ENCODE measurements at places on chromosomes 4 and X.

DNA sequence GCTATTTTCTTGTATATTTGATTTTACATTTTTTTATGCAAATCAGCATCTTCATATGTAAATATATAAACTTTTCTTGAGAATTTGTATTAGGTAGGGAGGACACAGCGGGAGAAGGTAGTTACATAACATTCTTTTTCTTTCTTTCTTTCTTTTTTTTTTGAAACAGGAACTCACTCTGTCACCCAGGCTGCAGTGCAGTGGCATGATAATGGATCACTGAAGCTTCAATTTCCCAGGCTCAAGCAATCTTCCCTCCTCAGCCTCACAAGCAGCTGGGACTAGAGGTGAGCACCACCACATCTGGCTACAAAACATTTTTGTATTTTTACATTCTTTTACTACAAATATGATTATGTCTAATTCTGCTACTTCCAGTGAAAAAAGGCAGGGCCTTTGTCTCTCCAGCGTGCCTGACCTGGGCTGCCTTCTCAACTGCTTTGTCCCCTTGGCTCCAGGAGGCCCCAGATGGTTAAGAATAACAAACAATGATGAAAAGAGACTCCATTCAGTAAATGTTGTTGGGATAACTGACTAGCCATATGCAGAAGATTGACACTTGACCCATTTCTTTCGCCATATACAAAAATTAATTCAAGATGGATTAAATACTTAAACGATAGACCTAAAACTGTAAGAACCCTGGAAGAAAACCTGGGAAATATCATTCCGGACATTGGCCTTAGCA lies 46.5 kb upstream of the FAT4 start:
- DNase-seq: no peak

GRCh38 chr4:176588436-176588835 lies 204.3 kb downstream of the VEGFC start:
- no peak for DNase-seq

- no peak for DNase-seq
These were observed 74.4 kb upstream of the RBMX start for GRCh38 chrX:136954930-136955329.

DNA sequence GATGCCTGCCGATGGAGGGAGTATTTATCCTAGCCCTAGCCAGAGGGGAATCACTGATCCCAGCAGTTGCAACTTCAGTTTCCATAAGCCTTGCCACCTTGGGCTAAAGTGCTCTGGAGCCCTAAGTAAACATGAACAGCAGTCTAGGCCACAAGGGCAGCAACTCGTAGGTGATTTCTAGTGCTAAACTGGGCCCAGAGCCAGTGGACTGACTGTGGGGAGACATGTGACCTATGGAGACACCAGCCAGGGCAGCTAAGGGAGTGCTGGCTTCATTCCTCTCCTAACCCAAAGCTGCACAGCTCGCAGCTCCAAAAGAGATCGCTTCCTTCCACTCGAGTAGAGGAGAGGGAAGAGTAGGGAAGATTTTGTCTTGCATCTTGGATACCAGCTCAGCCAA lies 120.8 kb upstream of the MAGEA10 start:
- no peak for DNase-seq

- DNase-seq: no peak
These were observed 47.2 kb upstream of the RBPJ start for GRCh38 chr4:26273616-26273980.

DNA sequence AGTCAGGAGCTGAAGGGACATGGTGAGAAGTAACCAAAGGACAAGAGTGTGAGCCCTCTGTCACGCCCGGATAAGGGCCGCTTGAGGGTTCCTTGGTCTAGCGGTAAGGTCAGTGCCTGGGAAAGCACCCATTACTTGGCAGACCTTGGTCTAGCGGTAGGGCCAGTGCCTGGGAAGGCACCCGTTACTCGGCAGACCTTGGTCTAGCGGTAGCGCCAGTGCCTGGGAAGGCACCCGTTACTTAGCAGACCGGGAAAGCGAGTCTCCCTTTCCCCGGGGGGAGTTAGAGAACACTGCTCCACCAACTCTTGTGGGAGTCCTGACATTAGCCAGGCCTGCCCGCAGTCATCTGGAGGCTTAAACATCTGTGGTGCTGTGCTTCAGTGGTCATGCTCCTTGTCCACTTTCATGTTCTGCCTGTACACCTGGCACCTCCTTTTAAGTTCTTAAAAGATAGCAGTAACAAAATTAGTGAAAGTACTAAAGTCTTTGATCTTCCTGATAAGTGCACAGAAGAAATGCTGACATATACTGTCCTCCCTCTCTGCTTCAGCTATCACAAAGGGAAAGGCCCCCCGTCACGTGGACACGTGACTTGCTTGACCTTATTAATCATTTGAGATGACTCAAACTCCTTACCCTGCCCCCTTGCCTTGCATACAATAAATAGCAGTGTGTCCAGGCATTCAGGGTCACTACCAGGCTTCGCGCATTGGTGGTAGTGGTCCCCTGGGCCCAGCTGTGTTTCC lies 9.3 kb upstream of the SEC24B start:
- DNase-seq: no peak

GRCh38 chr4:121191361-121191760 lies 27.2 kb upstream of the TNIP3 start:
- DNase-seq: no peak

GRCh38 chrX:141652286-141652685 lies 46.3 kb downstream of the SPANXD start:
- no peak for DNase-seq

DNA sequence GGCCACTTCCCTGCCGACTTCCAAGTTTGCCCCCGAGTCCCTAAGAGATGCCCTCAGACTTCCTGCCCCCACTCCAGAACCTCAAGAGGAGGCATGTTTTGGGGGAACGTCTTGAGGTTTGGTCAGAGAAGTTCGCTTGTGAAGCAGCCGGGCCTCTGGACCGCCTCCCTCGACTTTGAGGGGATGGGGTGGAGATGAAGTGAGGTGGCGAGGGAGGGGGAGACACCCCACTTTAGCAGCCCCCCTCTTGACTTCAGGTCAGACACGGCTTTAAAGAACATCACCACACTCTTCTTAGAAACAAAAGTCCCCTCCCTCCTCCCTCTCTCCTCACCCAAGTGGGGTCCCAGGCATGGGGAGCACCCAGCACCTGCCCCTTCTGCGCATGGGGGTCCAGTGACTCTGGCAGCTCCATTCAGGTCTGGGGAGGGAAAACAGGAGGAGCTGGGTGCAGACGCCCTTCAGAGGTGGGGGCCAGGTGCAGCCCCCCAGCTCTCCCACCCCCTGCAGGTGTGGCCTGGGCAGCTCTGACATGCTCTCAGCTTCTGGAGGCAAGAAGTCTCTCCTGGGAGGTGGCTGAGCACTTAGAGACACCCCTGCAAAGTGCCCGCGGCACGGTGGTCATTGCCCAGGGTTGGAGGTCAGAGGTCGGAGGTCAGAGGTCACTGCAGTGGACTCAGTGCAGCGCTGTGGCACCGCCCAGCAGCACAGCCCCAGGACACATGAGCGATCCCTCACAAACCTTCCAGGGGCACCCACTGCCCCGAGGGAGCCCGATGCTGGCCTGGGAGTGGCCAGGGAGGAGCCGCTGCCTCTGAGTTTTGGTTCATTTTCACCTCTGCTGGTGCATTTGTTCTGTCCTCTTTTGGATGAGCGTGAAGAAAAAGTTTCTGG lies 108.8 kb downstream of the CPZ start:
- DNase-seq: no peak

DNA sequence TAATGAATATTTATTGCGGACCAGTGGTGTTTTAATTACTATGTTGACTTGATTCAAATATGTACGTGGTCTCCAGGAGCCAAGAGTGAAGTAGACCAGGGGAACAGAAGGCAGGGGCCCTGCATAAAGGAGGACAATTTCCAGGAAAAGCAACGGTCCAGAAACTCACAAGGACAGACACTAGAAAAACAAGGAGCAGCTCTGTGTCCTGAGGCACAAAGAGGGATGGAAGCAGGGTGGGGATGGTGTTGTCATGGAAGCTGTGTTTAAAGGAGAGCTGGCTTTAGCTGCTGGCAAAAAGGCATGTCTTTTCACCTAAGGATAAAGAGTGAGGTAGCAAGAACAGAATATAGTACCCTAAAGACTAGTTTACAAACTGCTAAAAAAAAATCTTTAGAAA lies 254.1 kb upstream of the TENM3 start:
- no peak for DNase-seq

GRCh38 chr4:1815997-1816860 lies 23.1 kb downstream of the FGFR3 start:
- DNase-seq: no peak

- DNase-seq: no peak
These were observed 288.3 kb downstream of the CHIC1 start for GRCh38 chrX:73851014-73852009.

- DNase-seq: no peak
These were observed 153.5 kb downstream of the HHIP start for GRCh38 chr4:144799486-144799885.

DNA sequence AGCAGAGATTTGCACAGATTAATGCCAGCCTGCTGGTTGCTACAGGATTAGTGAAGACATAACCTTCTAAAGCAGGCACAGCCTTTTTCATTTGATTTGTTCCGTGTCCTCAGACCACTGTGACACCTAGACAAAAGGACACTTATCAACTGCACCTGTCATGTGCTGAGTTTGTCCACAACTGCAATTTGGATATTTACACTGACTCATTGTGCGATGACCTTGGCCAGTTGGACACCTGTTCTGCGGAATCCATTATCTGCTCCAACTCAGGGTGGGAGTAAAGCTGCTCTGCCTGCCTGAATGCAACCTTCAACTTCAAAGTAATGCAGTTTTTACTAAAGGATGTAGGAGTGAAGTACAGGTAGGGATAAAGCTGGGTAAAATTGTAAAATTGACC lies 4.1 kb upstream of the NR0B1 start:
- no peak for DNase-seq

- DNase-seq: no peak
These were observed 35.2 kb downstream of the ARL9 start for GRCh38 chr4:56540826-56541225.

- no peak for DNase-seq
These were observed 90.7 kb downstream of the CDS1 start for GRCh38 chr4:84673475-84674240.

GRCh38 chrX:110036162-110037033 lies 33.5 kb downstream of the TMEM164 start:
- no peak for DNase-seq

- no peak for DNase-seq
These were observed 746.9 kb downstream of the PCDH19 start for GRCh38 chrX:99663136-99663535.

DNA sequence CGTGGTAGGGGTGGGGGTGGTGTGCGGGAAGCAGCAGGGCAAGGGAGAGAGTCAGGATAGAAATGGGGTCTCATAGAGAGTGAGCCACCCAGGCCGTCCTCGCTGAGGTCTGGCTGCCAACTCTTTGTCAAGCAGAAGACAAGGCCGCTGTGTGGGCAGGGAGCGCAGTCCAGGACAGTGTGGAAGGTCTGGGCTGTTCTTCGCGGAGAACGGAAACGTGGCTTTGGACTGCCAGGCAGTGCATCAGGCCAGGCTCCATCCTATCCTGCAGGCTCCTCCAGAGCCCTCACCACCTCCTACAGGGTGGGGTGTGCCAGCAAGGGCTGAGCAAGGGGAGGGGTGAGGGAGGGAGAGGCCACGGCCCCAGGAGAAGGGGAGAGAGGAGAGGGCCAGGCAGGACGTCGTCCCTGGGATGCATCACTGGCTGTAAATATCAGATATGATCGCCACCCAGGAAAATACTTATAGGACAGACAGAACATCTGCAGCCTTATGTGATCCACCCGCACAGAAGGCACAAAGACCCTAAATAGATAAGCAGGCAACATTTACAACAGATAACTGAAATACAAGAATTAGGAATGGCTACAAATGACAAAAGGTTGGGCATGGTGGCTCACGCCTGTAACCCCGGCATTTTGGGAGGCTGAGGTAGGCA lies 85.3 kb downstream of the ABLIM2 start:
- DNase-seq: no peak

GRCh38 chr4:94798808-94799207 lies 41.1 kb downstream of the BMPR1B start:
- DNase-seq: no peak

DNA sequence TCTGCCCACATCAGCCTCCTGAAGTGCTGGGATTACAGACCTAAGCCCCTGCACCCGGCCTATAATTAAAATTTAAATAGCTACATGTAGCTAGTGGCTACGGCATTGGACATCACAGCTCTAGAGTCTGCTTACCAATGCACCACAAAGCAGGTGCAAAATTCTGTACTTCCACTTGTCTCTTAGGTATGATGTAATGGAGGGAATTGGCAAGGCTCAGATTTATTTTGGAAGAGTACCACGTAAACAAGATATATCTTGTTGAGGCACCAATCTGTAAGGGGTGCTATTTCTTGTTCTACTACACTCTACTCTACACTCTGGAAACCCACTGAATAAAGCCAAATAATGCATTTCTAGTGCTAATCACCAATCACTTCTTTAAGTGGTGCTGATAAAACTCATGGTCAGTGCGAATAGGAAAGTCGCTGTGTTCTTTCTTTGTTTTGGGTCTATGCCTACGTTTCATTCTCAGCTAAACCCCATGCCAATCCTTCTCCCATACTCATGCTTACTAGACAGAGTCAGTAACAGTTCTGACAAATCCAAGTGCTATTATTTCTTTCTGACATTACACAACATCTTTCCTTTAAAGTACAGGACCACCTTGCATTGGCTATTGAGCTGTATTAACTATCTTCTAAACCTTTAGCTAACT lies 92.3 kb downstream of the GC start:
- no peak for DNase-seq

DNA sequence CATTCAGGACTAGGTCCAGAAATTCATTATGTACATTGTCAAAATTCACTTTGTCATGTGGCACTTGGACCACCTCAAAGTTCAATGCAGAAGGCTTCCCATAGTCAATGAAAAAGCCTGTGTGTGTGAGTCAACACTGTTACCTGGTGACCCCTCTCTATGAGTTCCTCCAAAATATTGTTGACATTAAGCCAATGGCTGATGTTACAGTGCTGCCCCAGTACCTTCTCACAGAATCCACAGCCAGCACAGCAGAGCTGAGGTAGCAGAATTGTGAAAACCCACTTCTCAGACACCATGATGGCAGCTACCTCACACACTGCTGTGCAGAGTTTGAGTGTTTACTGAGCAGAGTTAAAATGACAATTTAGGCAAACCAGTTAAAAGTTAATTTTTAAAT lies 22.4 kb upstream of the UGT2B4 start:
- DNase-seq: no peak

- no peak for DNase-seq
These were observed 5.4 kb upstream of the TAPT1 start for GRCh38 chr4:16231570-16232245.

GRCh38 chrX:72395237-72395636 lies 89.5 kb upstream of the CITED1 start:
- DNase-seq: no peak

DNA sequence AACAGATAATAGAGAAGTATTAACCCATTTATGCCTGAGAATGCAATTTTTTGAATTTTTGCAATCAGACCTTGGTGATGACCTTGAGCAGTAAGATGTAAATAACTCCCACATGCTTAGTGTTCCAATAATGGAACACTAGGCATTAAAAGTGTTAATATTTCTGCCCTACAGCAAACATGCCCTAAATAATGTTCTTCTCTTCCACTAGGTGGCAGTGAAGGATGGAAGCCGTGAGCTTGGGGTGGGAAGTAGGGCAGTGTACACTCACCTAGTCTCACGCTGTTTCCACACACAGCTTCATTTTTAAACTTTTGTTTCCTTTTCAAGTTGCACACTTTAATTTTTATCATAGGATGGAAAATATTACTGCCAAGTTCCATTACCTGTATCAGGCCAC lies 613.1 kb upstream of the HS3ST1 start:
- DNase-seq: no peak
